ENCODE measurements at places on chromosomes 4 and X.

DNA sequence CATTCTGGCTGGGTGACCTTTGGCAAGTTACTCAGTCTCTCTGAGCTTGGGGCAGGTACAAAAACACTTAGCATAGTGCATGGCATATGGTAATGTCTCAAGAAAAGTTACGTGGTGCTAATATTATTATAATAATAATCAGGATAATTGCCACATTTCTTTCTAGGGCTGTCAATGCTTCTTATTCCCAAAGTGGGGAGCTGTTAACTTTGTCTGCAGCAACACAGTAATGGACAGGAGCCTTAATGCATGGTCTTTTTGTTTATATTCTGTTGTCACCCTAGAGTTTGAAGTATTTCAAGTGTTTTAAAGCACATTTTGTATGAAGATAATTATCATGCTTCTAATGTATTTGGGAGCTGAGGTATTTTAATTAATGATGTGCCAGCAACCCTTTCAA, 121.8 kb downstream of the FHIP1A start:
- no peak for DNase-seq

DNA sequence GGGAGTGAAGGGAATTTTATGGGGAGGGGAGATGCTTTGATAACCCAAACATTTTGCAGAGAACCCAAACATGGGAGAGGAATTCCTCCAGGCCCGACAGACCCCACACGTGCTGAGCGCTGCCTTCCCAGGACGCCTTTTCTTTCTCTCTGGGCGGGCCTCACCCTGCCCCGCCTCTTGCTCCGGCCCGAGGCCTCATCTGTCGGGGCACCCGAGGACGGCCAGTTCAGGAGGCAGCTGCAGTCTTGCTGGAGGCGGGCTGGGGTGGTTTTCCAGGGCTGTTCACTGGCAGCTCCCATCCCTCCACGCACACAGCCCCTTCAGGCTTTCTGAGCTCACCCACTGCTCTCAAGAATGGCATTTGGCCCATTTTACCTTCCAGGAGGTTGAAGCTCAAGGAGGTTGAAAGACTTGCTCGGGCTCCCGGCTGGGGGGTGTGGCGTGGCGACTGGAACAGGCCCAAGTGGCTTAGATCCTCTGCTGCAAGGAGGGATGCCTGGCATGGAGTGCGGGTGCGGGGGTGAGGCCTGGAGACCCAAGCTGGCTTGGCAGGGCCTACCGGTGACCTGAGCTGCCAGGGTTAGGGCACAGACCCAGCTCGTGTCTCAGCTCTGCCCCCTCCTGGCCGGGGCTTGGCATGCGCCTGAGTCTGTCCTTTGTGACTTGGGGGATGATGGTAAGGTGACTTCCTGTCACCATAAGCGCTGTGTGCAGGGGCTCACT, 99.2 kb downstream of the PSAPL1 start:
- peak; percentile 13 for DNase-seq

- no peak for DNase-seq
Observed at GRCh38 chrX:39249999-39250398, 448.7 kb downstream of the MID1IP1 start.

DNA sequence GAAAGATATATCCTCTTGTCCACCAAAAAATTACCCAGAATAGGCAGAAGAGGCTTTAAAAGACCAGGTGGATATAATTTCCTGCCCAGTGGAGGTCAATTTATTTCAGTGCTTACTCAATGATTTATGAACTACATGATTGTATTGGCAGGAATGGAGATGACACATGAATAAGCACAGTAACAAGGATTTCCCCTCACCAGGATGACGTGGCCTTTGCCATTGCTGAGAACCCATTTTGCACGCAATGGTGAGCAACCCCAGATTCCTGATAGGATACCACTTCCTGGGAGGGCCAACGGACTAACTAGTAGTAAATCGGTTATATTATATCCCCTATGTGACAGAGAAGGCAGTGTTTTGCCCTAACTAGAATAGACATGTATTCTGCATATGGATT, 11.6 kb upstream of the TTC29 start:
- DNase-seq, result no peak

DNA sequence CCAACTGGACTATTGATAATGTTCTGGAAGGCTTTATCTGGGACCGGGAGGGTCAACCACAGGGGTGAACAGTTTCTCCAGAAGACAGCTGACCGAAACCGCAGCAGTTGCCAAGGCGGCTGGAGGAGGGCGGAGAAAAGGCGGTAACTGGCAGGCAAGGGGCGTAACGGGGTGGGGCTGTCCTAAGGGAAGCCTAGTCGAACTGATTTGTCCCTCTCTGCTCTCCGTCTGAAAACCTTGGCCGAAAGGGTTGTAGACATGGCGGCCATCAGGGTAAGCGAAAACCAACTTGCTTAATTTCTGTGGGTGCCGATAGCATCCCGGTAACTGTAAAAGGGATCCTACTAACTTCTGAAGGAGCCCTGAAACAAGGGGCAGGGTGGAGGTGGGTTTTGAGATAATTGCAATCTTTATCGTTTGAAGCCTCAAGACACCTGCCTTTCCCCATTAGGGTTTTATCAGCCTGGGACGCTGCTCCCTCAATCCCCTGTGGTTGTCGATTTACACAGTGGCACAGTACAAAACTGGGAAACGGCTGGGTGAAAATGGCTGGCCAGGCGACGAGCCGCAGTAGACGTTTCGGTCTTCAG, at the start of gene APOOL:
TSS of gene APOOL (plus strand) at position 223 of the 590 bp plus-strand sequence. CDS start at position 259, 36 bp downstream.
- peak; percentile 52 for DNase-seq

DNA sequence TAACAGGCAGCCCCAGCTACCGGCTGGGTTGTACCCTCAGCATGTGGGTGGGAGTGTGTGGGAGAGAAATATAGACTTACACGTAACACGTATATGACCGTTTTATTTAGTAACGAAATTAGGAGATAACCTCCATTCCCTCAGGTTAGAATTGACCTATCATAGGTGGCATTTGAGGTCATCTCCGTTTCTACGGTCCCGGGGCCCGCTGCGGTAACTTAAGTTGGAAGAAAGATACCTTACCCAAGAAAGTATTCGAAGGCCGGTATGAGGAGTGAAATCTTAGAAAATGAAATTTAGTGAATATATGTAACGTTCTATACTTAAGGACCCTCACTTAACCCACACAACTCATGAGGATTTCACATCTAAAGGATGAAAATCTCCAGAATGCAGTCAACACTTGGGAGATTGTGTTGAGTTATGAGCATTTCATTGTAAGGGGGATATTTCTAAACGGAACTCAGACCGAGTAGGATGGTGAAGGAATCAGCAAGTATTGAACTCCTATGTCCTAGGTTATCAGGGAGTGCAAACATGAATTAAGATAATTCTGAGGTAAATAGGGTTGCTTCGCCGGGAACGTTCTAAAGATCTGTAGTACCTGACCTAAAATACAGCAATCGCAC, 891 bp downstream of the CISD2 start:
- DNase-seq, result no peak

GRCh38 chrX:7110821-7111276, 36.7 kb upstream of the STS start:
- no peak for DNase-seq

- DNase-seq, result no peak
Observed at GRCh38 chrX:82973646-82974045, 534.4 kb upstream of the POU3F4 start.

DNA sequence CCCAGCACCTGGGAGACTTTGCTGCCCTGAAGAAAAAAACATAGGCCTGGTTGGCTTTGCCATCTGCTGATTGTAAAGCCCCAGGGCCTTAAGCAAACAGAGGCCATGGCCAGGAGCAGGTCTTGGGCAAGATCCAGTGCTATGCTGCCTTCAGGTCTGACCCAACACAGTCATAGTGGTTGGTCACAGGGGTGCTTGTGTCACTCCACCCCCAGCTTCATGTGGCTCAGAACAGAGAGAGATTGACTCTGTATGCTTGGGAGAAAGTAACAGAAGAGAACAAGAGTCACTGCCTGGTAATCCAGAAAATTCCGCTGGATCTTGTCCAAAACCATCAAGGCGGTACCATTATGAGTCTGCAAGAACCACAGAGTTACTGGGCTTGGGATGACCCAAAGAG, 24.4 kb upstream of the SMARCA5 start:
- DNase-seq, result no peak

GRCh38 chr4:14783011-14783877, 219.0 kb upstream of the CPEB2 start:
- no peak for DNase-seq

GRCh38 chrX:6885909-6886308, 261.6 kb upstream of the STS start:
- DNase-seq, result no peak

GRCh38 chr4:16607241-16608066, 291.0 kb downstream of the LDB2 start:
- DNase-seq, result no peak

DNA sequence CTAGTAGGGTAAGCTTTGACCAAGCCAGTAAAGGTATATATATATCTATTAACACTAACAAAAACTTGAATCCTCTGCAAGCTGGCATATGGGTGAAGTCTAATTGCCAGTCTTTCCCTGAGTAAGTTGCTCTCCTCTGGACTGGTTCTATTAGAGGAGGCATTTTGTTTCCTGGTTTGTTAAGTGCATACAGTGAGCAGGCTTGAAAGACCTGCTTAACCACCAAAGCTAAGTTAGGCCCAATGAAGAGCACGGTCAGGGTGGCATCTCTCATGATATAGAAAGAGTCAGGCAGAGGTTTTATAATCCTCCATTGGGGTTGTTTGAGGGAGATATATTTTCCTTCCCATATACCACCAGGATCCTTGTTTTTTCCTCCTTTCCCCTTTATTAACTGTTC, 9.6 kb upstream of the AREG start:
- no peak for DNase-seq

GRCh38 chr4:8818063-8818881, 53.4 kb downstream of the HMX1 start:
- DNase-seq, result no peak

DNA sequence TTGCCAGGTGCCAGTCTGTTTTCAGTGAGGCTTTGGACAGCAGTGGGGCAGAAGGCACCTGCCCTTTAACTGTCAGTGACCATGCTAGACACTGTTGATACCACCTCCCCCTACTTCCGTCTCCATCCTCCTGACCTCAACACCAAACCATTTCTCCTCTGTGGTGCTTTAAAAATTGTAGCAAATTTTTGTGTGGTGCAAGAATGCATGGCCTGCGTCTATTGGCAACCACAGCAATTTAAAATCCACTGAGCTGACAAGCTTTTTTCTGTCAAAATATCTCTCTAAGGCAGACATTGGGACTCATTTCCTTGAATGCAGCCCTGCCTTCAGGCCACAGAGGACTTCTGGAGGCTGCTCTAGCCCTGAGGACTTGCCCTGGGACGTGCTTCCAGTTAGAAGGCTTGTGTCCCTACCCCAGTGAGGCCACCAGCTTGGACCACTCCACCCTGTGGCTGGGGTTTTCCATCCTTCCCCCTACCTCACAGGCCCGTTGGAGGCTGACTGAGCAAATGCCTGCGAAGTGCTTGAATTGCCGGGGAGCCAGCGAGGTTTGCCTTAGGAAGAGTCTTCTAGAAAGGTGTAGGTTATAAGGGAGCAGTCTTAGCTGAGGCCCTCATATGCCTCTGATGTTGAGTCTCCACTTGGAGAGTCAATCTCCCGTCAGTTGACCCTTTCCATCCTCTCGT, 6.9 kb downstream of the PRRG3 start:
- no peak for DNase-seq

GRCh38 chr4:56857601-56858309, 36.3 kb upstream of the SPINK2 start:
- DNase-seq, result no peak

- DNase-seq, result no peak
Observed at GRCh38 chrX:10350981-10351380, 194.2 kb downstream of the CLCN4 start.

GRCh38 chr4:42080306-42080705, 72.1 kb downstream of the BEND4 start:
- DNase-seq, result no peak

DNA sequence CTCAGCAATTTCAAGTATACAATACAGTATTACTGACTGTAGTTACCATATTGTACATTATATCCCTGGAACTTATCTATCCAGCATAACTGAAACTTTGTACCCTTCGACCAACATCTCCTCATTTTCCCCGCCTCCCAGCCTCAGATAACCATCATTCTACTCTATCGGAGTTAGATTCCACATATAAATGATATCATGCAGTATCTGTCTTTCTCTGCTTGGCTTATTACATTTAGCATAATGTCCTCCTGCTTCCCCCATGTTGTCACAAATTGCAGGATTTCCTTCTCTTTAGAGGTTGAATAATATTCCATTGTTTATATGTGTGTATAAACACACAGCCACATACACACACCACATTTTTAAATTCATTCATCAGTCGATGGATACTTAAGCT, 218.1 kb downstream of the MAML3 start:
- no peak for DNase-seq

- no peak for DNase-seq
Observed at GRCh38 chr4:22874334-22874912, 181.7 kb downstream of the GBA3 start.

- DNase-seq, result no peak
Observed at GRCh38 chrX:39226251-39226650, 425.0 kb downstream of the MID1IP1 start.

- no peak for DNase-seq
Observed at GRCh38 chr4:104444685-104445084, 50.0 kb downstream of the CXXC4 start.

GRCh38 chrX:15813416-15813815, 23.1 kb downstream of the ZRSR2 start:
- no peak for DNase-seq

GRCh38 chrX:12162420-12162819, 24.1 kb downstream of the FRMPD4 start:
- no peak for DNase-seq

GRCh38 chrX:53286171-53286570, 4.8 kb upstream of the IQSEC2 start:
- no peak for DNase-seq

DNA sequence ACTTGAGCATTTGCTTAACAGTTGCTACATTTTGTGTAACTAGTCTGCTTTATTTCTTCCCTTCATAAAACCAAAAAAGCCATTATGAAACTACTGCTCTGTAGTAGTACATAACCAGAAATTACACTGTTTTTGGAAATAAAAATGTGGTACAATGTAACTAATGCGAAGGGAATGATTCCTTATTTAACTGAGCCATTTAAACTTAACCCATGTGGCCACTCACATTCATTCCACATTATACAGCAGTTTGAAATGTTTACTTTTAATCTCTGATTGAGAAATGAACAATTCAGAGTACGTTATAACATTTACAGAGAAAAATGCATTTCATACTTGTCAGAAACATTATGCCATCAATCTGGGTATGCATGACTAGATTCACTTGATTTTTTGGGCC, 94.2 kb downstream of the NYX start:
- no peak for DNase-seq

DNA sequence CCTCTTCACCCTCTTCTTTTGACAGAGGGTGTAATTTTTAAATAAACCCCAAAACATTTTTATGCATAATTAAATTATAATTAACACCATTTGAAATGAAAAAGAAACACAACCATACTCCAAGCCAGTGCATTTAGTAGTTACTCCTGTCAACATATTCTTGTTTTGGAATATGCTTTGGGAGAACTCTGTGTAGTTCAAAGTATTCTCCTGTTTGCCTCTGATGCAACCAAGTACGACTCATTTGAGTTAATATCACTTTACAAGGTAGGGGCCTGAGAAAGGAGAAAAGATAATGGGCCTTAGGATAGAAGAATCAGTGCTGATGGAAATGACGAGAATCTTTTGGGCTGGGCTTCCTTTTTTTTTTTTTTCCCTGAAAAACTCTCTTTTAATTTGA, 2.7 kb downstream of the PTPN13 start:
- no peak for DNase-seq

- DNase-seq, result no peak
Observed at GRCh38 chrX:117407449-117408150, 709.0 kb downstream of the KLHL13 start.

GRCh38 chr4:2285613-2286381, 23.9 kb upstream of the MXD4 start:
- DNase-seq, result no peak

- no peak for DNase-seq
Observed at GRCh38 chrX:101415180-101416145, 7.4 kb downstream of the HNRNPH2 start.

All from stimulated activated CD8-positive, alpha-beta memory T cell treated with anti-CD3 and anti-CD28 coated beads, Interleukin-12 subunit alpha, Interleukin-12 subunit beta, amount 100 ng/mL, for 4 hours (primary cell).